ENCODE measurements at places on chromosomes 7 and 10.

GRCh38 chr7:90892213-90892612, 296.1 kb downstream of the CDK14 start:
- no peak for DNase-seq

- peak; percentile 94 for DNase-seq
Measured at GRCh38 chr10:103800789-103801540, 54.4 kb downstream of the SH3PXD2A start.

- DNase-seq: no peak
Measured at GRCh38 chr7:89023877-89024276, 228.3 kb upstream of the TEX47 start.

DNA sequence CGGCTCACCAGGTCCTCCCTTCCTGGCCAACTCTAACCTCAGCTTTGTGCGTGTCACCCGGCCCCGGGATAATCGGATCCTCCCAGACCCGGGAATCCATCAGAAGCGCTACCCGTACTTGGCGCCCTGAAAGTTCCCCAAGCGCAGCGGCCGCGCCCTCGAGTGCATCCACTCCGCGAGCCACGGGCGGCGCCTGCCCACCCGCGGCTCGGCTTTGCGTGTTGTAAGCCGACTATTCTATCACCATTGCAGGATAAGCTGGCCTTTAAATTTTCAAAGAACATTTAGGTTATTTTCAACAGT, 35.7 kb upstream of the EBLN1 start:
- peak; percentile 61 for DNase-seq

DNA sequence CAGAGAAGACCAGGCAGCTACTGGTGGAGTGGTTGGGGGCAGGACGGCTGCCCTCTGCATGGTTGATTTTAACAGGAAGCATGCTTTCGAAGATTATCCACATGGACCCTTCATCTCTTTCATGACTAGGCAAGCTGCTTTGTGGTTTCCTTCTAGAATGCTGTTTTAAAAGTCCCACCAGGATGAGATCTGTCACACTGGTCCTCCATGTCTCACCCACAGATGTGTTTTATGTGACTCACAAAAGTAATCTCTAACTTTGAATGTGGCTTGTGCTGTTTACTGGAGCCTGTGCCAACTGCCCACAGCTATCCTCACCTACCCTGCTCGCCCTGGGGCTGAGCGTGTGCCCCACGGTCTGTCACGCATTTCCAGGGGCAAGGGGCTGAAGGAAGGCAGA, 188.8 kb downstream of the GFRA1 start:
- no peak for DNase-seq

DNA sequence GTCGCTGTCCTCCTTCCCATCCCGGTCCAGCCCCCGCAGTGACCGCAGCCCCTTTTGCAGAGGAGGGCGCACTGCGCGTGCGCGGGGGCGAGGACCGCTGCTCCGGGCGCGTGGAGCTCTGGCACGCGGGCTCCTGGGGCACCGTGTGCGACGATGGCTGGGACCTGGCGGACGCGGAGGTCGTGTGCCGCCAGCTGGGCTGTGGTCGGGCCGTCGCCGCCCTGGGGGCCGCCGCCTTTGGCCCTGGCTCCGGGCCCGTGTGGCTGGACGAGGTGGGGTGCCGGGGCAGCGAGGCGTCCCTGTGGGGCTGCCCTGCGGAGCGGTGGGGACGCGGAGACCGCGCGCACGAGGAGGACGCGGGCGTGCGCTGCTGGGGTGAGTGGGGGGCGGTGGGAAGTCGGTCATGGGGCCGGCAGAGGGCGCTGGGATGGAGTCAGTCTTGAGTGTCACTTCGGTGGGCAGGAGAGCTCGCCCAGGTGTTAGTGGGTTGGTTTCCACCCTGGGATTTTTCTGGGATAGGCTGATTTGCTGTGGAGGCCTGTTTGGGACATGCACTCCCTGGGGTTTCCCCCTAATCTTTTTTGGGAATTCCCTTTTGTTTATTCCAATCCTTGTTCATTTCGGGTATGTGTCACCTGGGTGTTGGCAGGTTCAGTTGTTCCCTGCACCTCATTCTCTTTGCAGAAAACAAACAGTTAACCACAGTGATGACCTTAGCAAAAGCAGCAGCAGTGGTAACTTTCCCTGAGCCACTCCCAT, 11.6 kb downstream of the SCART1 start:
- DNase-seq: no peak

DNA sequence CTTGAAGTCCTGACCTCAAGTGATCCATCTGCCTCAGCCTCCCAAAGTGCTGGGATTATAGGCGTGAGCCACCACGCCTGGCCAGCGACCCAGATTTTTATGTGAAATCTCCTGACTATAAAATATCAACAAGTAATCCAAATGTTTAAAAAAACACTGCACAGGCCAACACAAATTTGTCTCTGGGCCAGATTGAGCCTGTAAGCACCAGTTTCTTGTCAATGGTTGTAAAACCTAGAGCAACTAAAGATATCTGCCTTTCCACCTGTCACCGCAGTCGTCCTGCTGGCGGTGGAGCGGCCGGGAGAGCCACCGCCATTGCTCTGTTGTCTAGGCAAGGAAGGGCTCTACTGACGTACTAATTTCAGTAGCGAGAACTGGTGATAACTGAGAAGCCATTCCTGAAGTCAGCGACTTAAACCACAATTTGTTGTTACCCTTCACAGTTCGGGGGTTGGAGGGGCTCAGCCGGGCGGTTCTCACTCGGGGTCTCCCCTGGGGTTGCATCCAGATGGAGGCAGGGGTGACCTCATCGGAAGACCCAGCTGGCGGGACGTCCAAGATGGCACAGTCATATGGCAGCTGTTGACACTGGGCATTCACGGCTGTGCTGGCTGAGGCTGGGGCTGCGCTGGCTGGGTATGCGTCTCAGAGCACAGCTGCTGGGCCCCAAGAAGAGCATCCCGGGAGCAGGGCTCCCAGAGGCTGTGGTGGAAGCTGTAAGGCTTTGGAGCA, 55.2 kb upstream of the PDGFA start:
- no peak for DNase-seq

- DNase-seq: no peak
Measured at GRCh38 chr7:77475181-77475580, 59.0 kb upstream of the GSAP start.

DNA sequence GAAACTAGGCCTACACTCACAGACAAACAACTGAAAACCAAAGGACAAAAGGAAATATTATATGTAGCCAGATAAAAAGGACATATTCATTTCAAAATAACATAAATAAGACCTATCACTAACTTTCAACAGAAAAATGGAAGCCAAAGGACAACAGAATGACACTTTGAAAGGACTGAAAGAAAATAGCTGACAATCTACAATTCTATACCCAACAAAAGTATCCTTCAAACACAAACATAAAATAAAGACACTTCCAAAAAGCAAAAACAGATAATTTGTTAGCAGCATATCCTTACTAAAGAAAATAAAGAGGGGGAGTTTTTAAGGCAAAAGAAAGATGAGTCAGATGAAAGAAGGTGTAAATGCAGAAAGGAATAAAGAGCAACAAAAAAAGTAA, 7.9 kb upstream of the ZNF746 start:
- no peak for DNase-seq

GRCh38 chr7:122972056-122972455, 23.4 kb downstream of the TAS2R16 start:
- DNase-seq: no peak

DNA sequence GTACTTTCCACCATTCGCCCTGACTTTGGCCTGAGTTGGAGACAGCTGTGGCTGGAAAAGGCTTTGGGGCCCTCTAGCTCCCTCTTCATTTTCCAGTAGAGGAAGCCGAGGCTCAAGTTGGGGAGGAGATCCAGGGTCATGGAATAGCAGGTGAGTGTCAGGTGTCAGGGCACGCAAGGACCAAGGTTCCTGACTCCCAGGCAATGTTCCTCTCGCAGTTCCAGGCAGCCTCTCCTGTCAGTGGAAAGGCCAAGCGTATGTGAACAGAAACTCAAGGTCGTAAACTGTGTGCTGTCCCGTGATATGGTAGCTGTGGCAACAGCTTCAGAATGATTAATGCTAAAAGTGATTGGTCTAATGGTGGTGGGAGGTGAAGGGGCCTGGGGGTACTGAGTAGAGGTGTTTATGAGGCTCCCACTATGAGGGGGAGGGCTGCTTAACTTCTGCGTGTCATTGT, 13.2 kb downstream of the ADAMTS14 start:
- DNase-seq: no peak

GRCh38 chr7:126605553-126605952, 647.2 kb downstream of the GRM8 start:
- no peak for DNase-seq

DNA sequence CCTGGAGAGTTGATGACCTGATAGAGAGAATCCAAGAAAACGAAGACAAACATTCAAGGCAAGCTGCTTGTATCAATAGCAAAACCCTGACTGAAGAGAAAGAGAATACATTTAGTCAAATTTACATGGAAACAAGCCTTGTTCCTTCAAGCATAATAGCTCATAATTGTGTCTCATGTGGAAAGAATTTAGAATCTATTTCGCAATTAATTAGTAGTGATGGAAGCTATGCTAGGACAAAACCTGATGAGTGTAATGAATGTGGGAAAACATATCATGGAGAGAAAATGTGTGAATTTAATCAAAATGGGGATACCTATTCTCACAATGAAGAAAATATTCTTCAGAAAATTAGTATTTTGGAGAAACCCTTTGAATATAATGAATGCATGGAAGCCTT, 18.0 kb downstream of the RBAK start:
- DNase-seq: no peak
